ENCODE measurements at places on chromosomes 2 and 18.

DNA sequence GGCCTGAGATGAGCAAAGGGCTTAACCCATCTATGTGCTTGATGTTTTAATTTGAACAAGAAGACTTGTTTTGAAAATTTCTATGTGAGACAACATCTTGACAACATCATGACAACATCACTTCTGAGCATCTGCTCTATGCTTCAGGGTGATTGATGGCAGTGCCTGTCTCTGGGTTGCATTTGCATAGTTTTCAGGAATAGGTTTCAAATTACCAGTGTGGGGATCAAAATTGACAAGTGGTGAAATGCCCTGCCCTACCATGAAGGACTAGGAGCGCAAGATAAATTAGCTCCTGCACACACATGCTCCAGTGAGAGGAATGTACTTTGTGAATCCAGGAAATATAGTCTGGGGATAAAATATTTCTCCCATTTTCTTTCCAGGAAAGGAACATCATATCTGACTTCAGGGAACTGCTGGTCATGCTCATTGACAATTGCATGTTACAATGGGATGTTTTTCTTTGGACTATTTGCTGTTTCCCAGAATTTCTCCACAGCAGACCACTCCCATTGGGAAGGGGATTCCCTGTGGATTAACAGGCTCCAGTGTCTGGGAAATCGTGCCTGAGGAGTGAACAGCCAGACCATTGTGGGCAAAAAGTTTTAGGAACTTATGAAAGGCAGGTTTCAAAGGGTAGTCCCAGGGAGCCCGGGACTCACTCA lies 45.3 kb upstream of the IL1R2 start:
- no peak for DNase-seq

DNA sequence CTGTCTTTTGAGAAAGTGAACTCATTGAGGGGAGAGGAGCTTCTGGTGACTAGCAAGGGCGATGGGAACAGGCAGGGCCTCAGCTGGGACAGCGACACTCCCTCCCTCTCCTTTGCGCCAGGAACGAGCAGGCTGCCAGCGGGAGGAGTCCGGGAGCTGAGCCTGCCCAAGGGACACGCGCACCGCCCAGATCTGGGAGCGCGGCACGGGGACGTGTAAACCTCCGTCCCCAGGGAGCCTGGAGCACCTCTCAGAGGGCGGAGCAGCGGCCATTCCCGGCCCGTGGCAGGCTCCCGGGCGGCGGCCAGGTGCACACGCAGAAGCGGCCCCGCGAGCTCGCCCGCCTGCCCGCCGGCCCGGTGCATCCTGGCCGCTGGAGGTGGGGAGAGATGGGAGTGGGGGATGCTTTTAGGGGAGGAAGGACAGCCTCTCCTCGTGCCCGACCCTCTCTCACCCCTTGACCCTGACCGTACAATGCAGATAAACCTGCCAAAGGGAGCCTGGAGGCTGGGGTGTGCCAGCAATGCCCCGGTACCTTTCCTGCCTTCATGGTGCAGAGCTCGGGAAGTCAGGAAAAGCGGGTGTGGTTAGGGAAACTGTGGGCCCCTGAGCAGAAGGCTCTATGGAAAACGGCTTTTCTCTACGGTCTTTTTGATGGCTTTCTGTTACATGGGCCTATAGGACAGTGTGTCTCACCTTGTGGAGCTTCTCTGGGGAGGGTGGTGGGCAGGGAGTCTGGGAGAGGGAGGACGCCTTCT lies 2.2 kb downstream of the AQP4 start:
- no peak for DNase-seq

DNA sequence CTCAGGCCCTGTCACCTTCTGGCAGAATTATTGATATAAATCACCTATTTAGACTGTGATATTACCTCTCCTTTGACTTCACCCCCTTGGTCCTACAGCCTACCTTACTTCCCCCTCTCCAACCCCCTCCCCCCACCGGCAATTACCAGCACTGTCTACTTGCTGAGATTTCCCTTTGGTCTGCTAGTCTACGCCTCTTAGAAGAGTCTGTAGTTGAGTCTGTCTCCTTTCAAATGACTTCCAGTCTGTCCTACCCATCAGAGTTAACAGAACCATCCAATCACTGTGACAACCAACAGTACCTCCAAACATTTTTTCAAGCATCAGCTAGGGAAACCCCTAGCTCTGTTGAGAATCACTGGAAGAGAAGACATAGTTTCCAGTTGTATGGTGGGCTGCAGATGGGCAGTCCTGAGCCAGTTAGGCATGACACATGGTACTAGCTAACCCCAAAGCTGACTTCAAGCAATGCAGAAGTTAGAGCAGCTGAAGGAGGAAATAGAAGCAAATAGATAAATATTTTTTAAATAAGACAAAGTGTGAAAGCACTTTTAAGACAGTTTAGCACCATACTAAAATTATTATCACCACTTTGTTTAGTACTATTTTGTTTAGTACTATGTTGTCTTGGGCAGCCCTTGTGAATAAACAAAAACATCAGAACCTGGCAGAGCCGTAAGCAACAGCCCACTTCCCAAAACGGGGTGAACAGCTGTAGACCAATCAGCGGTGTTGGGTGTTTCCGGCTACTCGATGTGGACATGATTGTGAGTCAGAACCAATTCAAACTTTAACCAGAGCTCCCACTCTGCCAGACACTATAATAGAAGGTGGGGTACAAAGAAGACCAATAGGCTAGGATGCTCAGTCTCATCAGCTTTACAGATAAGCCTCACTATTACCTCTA lies 2.7 kb upstream of the ASNSD1 start:
- no peak for DNase-seq

GRCh38 chr18:59096098-59096789 lies 43.4 kb upstream of the SEC11C start:
- no peak for DNase-seq

- DNase-seq: no peak
These were observed 18.3 kb downstream of the CCT7 start for GRCh38 chr2:73252238-73253027.

DNA sequence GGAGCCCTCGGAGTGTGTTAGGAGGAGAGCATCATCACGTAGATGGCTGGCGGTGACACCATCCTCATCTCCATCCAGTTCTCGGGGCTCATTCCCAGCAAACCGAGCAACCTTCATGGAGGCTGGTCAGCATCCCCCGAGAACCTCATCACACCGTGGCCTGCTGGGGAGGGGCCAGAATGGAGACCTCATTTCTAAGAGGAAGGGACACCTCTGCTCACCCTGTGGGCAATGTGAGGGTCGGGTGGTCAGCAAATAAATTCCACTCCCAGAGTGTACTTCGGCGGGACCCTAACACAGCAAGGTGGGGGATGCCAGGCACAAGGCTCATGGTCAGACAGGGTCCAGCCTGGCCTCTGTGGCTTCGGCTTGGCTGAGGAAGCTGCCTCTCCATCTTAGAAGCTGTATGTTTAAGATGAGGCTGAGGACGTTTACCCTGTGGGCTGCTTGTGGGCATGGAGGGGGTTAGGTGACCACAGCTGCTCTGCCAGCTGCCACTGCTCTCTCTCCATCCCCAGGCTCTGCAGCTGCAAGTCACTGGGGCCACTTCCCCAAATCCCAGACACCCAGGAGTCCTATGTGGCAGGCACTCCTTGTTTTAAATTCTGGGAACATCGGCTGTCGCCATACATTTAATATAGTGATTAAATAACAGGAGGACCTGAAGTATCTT lies 56.5 kb upstream of the PXDN start:
- DNase-seq: no peak

- DNase-seq: no peak
These were observed 114.5 kb upstream of the STPG4 start for GRCh38 chr2:47269316-47270232.

DNA sequence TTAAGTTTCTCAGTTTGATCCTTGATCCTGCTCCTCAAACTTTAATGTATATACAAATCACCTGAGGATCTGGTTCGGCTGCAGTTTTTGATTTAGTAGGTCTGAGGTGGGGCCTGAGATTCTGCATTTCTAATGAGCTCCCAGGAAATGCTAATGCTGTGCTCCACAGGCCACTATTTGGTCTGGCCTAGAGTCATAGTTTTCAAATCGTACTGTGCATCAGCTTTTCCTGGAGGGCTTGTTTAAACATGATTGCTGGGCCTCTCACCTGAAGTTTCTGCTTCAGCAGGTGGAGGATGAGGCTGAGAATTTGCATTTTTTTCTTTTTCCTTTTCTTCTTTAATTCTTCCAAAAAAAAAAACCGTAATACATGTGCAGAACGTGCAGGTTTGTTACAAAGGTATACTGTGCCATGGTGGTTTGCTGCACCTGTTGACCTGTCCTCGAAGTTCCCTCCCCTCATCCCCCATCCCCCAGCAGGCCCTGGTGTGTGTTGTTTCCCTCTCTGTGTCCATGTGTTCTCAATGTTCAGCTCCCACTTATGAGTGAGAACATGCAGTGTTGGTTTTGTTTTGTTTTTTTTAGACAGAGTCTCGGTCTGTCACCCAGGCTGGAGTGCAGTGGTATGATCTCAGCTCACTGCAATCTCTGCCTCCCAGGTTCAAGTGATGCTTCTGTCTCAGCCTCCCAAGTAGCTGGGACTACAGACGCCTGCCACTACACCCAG lies 42.2 kb upstream of the CD28 start:
- no peak for DNase-seq

GRCh38 chr18:46397174-46397573 lies 259.8 kb downstream of the LOXHD1 start:
- DNase-seq: no peak

GRCh38 chr2:28751956-28752630 lies 463 bp downstream of the PPP1CB start:
- DNase-seq: peak; percentile 3

GRCh38 chr18:55735199-55735855 lies 147.3 kb upstream of the TCF4 start:
- no peak for DNase-seq

- no peak for DNase-seq
These were observed 36.3 kb upstream of the ITM2C start for GRCh38 chr2:230828272-230828961.

GRCh38 chr2:148696985-148697384 lies 52.4 kb downstream of the EPC2 start:
- DNase-seq: no peak

- no peak for DNase-seq
These were observed 1.1 kb downstream of the DNAJC27 start for GRCh38 chr2:24970483-24971285.

DNA sequence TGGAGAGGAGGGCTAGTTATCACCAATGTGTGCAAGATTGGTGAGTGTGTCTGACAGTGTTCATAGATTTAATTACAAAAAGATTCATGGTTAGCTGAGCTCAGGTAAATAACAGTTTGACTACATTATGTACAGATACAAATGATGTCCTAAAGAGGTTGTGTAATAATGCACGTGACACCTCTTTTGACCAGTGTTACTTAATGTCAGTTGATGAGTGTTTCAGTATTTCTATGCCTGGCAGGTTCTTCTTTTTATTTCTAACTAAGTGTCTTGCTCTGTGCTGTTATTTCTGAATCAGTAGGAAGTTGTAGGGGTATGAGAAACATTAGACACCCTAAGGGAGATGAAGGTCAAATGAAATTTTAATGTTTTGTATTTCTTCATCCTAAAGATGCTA lies 7.9 kb upstream of the INHBB start:
- no peak for DNase-seq

DNA sequence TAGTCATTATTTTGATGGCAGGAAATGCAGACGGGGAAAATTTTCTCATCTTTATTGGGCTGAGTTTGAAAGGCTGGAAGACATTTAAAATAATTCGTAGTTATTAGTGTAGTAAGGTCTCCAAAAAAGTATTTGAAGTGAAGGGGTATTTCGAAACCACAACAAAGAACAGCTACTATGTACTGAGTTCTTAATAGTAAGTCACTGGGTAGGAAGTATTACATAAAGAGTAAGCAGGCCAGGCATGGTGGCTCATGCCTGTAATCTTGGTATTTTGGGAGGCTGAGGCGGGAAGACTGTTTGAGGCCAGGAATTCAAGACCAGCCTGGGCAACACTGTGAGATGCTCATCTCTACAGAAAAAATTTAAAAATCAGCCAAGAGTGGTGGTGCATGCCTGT lies 113.6 kb downstream of the MEP1B start:
- DNase-seq: no peak

- no peak for DNase-seq
These were observed 163.2 kb upstream of the CAVIN2 start for GRCh38 chr2:192010073-192010472.

DNA sequence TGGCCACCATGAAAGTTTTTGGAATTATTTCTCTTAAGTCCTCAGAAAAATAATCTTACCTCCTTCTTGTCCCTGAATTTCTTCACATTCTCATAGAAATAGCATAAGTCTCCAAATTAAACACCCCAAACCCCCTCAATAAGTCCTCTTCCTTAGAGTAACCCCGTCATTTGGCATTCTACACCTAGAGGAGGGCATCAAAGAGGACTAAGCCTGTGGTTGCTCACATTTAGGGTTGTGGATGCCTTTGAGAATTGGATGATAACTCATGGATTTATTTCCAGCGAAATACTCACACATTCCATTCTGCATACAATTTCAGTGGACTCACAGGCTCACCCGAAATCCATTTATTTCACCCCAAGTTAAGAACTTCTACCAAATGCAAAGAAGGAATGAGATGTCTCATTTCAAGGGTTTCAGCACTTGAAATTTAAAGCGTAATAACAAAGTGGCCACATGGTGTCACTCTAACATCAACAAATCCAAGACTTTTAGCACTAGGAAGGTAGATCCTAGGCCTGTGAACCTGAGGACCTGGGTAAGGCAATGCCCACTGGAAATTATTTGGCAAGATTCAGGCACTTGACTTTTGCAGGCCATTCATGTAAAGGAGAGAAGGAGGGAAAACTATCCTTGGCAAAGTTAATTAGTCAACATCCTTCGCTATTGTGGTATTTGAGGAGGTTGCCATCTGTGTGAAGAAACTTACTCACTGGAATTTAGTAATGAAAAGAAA lies 24.6 kb downstream of the DYTN start:
- no peak for DNase-seq

DNA sequence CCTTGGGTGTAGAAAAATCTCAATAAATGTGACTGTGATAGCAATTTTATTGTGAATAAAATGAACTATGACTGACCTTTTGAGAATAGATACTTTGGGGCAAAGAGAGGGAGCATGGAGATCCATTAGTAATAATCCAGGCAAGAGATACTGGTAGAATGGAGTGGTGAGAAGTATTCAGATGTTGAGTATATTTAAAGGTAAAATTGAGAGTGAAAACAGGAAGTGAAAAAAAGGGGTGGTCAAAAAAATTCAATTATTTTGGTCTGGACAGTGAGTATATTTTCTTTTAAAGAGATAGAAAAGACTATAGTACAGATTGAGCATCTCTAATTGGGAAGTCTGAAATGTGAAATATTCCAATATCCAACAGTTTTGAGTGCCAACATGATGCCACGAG lies 1515.6 kb upstream of the NXPH2 start:
- DNase-seq: no peak

DNA sequence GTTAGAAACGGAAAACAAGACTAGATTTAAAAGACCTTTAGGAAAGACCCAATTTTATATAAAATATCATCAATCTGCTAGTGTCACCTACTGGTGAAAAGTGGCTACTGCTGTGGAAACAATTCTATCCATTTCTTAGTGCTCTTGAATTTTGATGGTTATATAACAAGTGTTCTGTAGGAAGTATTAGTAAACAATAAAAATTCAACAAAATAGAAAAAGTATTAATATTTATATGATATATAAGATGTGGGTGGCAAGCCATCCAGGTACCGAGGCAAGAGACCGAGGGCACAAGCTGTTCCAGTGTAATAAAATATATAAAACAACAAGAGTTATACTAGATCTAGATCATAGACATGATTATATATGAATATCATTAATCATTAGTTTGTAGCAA lies 6.2 kb upstream of the TMEM87B start:
- DNase-seq: no peak

- DNase-seq: no peak
These were observed 7.6 kb upstream of the DSG2 start for GRCh38 chr18:31490387-31490786.

All from activated CD8-positive, alpha-beta memory T cell treated with anti-CD3 and anti-CD28 coated beads for 1 hour (primary cell).